ENCODE measurements at places on chromosomes 11 and 22.

- no peak for DNase-seq
Observed at GRCh38 chr22:19477321-19478044, 1.5 kb downstream of the UFD1 start.

GRCh38 chr11:87460279-87460678, 422.5 kb downstream of the TMEM135 start:
- DNase-seq: no peak

DNA sequence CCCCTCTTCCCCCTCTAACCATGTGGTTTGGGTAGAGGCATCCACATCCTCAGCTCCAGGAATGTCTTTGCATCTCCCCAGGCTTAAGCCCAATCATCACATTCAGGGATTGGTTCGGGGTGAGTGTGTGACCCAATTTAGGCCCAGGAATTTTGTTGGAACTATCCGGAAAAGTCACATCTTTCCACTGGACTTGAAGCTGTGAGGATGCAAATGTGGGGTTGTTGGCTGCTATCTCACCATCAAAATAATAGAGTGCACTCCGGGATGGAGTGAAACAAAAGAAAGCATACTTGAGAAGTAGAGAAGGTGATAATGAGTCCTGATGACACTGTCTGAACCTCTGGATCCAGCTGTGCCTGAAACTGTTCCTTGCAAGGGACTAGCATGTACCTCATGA, 33.8 kb upstream of the OLFML1 start:
- no peak for DNase-seq

DNA sequence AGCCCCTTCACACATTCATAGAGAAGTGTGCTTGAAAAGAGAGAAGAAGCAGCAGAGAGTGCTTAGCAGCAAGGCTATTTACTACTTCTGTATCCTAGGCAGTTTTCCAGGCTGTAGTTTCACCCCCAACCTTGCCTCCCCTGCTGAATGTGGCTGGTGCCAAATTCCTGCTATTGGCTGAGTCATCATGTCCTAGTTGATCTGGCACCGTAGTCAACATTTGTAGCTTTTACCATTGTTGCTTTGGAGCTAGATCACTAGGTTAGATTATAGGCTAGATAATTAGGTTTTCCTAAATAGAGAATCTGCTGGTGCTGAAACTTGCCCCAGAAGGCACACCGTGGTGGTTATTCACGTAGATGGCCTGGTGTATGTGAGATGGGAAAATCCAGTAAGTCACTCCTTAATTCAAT, 32.7 kb downstream of the ARHGAP42 start:
- no peak for DNase-seq

- DNase-seq: no peak
Observed at GRCh38 chr22:28869736-28870135, 13.6 kb upstream of the ZNRF3 start.

GRCh38 chr11:5367448-5368074, 16.1 kb upstream of the OR51M1 start:
- no peak for DNase-seq

GRCh38 chr11:1970956-1971355, 23.8 kb downstream of the MRPL23 start:
- DNase-seq: no peak
